WTC11 (cell line): ENCODE measurements at places on chromosomes 16 and 17.

DNA sequence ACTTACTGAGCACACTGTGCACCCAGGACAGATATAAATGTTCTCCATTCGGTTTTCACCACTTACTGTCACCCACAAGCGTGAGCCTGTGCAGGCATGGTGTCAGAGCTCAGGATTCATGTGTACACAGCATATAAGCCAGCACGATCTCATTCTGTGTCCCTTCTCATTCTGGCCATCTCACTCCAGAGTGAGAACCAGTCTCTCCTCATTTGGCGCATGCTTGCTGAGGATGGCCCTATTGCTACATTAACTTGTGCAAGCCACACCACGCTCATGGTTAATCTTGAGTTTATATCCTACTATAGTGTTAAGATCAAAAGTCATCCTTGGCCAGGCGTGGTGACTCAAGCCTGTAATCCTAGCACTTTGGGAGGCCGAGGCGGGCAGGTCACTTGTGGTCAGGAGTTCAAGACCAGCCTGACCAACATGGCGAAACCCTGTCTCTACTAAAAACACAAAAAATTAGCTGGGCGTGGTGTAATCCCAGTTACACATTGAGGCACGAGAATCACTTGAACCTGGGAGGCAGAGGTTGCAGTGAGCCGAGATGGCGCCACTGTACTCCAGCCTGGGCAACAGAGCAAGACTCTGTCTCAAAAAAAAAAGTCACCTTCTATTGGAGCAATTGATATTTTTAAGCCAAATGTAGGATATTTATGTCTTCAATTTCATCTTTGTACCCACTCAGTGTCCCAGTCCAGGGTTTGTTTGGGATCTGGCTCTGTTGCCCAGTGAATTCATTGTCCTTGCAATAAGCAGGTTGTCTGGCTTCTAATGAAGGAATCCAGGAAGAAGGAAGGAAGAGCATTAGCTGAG lies 20.9 kb downstream of the SOCS1 start:
- no peak for DNase-seq

DNA sequence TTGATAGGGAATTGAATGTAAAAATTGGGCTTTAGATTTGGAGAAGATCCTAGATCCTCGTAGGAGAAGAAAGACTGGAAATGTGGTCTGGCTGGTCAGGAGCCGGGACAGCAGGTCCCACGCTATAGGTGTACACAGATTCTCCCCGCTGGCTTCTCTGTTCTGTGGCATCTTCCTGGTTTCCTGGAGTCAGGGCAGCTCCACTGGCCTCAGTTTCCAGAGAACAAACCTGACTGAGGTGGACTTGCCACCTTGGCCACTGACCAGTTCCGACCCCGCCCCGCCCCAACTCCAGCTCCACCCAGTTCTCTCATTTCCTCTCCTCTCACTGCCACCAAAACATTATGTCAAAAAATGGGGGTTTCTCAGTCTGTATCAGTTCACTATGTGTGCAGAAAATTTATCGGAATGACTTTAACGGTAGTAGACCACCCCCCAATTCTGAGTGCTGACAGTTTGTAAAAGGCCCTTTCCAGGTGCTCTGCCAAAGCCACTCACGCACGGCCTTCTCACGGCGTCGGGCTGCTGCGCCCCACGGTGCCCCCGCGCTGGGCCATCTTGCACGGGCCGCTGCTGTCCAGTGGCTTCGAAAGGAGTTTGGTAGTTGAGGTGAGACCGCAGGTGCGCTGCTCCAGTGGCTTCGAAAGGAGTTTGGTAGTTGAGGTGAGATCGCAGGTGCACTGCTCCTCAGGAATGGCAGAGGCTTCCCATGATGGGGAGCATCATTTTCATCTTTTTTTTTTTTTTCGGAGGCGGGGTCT lies 161.4 kb upstream of the CHMP6 start:
- no peak for DNase-seq

GRCh38 chr16:20510323-20510722 lies 59.0 kb downstream of the ACSM2A start:
- DNase-seq: no peak

DNA sequence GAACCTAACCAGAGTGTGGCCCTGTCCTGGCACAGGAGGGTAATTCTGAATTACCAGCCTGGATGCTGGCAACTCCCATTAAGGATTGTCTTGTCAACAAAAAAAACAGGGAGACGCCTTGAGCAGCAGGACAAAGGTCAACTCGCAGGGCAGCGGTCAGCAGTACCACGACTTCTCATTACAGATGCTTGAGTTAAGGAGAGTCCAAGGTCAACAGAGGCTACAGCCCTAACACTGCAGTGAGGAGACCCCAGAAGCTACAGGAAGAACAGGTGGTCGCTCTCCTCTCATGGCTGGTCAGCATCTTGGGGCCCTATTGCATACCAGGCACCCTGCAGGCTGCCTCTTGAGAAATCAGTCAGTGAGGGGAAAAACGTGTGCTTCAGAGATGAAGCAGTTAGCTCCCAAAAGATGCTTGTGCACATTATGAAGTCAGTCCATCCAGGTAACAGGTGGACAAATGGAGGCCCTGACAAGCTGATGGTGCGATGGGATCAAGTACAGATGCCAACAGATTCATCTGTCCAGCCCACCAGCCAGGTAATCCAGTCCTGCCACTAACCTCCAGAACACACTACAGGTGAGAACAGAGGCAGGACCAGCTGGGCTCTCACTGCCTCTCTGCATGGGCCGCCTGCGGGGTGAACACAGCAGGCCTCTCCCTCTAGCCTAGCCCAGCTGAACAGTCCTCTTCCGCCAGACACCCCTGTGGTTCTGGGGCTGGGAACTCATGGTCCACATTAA lies 4.2 kb downstream of the CSNK1D start:
- DNase-seq: no peak

- peak; percentile 78 for DNase-seq
These were observed 184.8 kb upstream of the CIBAR2 start for GRCh38 chr16:85296859-85297660.

GRCh38 chr17:76840443-76840767 lies 27.8 kb upstream of the MGAT5B start:
- no peak for DNase-seq

- no peak for DNase-seq
These were observed 63.4 kb downstream of the SMURF2 start for GRCh38 chr17:64598672-64599071.

GRCh38 chr17:57051886-57052361 lies 33.1 kb upstream of the AKAP1 start:
- DNase-seq: no peak

DNA sequence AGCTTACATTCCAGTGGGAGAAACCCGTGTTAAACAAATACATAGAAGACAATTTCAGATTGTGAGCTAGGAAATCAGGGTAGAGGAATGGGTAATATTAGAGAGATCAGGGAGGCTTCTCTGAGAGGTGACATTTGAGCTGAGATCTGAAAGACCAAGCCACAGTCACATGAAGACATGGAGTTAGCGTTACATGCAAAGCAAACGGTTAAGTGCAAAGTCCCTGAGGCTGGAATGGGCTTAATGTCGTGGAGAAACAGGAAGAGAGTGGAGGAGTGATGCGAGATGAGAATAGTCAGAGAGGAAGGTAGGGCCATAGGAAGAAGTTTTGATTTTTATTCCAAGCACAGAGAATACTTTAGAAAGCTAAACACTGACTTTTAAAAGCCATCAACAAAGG lies 246.1 kb downstream of the IRX3 start:
- no peak for DNase-seq

DNA sequence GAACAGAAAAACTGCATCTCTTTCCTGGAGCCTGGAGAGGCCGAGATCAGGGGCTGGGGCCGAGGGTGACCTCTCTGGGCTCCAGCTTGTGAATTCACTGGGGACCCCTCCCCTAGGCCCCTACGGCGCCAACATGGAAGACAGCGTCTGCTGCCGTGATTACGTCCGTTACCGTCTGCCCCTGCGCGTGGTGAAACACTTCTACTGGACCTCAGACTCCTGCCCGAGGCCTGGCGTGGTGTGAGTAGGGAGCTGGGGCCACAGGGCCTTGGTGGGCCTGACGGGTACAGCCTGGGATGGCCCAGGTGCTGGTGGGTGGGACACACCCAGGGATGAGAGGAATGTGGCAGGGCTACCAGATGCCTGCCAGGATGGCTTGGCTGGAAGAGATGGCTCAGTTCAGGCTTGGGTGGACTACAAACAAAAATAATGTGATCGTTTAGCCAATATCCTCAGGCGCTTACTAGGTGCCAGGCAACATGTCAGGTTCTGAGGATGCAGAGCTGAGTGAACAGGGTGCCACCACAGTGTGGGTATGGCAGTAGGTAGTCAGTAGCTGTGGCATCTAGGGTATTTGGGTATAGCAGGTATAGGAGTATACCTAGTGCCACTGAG lies 1.8 kb downstream of the CCL22 start:
- DNase-seq: no peak

GRCh38 chr17:6571452-6571781 lies 15.1 kb upstream of the PITPNM3 start:
- DNase-seq: no peak

GRCh38 chr16:87929986-87930385 lies 6.3 kb downstream of the CA5A start:
- no peak for DNase-seq
